ENCODE measurements at places on chromosomes 3 and 15.

GRCh38 chr3:186097317-186097662 is 11.6 kb downstream of the ETV5 start:
- DNase-seq, result no peak

DNA sequence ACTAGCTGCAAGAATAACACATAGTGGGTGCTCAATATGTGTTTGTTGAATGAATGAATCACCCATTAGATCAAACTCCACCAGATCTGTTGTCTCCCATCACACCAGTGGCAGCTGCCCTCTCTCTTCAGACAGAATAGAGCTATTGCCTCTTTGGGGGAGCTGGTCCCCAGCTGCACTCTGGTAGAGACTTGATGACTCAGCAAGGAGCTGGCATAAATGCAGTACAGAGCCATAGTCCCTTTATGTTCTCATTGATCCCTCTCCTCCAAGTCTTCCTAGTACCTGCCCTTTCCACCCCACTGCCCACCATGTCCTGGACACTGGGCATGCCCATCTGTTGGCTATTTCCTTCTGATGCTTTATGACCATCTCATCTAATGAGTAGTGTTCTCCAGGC is 361.9 kb downstream of the LRTM1 start:
- no peak for DNase-seq

DNA sequence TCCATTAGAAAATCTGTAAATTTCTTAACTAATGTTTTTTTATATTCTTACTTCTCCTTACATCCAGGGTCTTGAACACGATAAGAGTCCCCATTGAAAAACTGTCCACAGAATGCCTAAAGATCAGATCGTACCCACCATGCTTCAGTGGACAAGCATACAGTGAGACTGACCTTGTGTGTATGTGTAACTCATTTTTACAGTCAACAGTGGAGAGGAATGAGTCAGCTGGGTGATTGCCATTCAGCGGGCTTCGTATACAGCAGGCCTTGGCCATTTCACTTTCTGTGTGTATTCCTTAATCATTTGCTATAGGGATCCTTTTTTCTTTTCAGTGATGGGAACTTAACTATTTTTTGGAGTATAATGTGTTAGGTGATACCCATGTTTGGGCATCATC is 10.6 kb downstream of the PARP14 start:
- DNase-seq, result no peak

GRCh38 chr3:64998317-64998716 is 310.5 kb upstream of the ADAMTS9 start:
- DNase-seq, result no peak

DNA sequence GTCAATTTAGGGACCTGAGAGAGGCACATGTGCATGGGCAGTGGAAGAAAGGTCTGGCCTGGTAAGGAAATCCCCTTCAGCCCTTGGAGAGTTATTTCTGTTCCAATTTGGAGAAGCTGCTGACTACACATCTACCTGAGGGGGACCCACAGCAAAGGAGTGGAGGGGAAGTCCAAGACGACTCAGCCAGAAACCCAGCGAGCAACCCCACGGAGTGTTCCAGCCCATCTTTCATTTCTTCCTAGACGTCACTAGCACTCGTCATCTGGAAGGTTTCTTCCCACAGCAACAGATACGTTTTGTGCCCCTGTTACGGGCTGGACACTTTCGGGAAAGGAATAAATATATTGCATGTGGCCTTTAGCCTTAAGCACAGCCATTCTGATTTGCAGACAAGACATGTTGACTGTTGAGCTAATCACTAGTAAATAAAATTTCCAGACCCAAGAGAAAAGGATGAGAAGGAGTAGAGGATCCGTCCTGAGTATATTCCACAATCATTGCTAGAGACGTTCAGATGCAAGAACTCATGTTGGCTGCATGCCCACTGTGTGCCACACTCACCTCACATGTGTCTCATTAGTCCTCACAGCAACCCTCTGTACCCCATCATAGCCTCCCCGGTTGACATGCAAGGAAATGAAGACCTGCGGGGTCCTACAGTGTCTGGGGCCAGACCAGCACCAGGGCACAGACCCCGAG is 7.8 kb upstream of the FAM174B start:
- no peak for DNase-seq

DNA sequence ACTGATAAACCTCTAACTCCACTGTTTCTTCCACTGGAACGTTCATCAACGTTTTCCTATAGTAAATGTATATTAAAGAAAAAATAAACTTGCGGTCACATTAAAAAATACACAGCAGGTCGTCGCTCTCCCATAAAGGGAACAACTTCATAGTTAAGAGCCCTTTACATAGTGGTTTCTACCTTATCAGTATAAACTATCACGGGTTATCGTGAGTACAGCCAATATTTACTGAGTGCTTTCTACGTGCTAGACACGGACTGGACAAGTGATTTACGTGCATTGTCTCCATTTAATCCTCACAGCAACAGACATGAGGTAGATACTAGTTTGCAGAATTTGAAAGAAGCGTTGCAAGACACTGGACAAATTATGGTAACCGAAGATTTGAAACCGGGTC is 964 bp upstream of the TASOR start:
- DNase-seq, result no peak

- DNase-seq, result no peak
Observed at GRCh38 chr3:107796791-107797190, 274.0 kb downstream of the BBX start.

- no peak for DNase-seq
Observed at GRCh38 chr3:195834675-195835583, 23.2 kb upstream of the MUC4 start.

- no peak for DNase-seq
Observed at GRCh38 chr3:172329070-172329469, 119.2 kb downstream of the GHSR start.

- no peak for DNase-seq
Observed at GRCh38 chr3:125129512-125129997, 73.8 kb upstream of the HEG1 start.

DNA sequence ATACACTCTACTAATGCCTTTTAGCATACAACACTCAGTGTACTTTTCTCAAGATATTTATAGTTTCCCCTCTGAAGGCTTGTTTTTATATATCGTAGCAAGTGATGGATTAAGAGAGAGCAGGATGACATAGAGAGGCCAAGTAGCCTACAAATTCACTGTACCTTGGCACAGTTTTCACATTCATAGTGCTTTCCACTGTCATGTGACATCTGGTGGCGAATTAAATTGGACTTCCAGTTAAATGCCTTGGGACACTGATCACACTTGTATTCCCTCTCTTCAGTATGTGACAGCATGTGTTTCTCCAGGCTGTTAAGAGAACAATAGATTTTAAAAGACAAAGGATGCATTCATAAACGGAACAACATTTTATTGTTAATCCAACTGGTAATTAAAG is 541.1 kb downstream of the MECOM start:
- no peak for DNase-seq

DNA sequence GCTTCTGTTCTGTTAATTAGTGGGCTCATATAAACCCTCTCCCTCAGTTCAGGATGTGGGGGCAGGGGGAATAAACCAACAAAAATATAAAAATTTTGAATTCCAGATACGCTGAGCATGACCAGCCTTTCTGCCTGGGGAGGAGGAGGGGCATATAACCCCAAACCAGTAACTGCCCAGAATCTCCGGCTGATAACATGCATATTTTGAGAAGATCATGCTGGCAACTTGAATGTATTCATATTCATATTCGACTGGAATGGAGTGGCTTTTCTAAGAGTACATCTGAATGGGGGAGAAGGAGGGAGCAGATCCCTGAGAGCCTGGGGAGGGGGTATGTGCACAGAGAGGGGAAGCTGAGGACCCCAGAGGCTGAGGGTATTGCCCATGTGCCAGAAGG is 54.5 kb upstream of the LCTL start:
- no peak for DNase-seq

- no peak for DNase-seq
Observed at GRCh38 chr15:33001926-33002325, 192.6 kb downstream of the FMN1 start.

DNA sequence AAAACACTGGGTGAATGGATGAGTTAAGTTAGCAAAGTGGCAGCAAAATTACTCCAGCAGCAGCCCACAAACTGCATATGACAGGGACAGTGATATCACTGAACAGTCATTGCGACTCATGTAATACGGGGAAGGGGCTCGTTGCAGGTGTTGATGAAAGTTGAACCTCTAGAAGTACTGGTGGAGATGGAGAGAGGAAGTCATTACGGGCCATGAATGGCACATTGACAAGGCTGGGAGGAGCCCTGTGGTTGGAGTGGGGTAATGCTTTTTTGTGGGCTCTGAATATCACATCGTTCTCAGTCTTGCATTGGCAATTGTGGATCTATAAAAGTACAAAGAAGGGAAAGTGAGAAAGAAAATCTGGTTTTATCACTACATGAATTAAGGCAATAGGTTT is 278.1 kb downstream of the ZPLD1 start:
- DNase-seq, result no peak

DNA sequence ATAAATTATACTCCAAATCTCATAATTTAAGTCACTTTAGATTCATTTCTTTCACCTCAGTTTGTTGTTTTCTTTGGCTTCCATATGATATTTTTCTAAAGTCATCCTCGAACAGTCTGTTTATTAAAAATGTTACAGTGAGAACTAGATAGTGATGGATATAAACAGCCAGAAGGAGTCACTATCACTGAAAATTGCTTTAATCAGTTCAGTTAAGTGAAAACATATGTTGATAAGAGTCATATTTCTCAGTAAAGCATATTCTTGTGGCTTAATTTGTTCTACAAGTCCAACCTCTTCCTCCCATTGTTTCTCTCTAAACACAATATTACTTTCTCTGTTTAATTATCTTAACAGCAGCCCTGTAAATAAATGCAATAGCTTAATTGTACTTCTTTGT is 427.5 kb upstream of the ALCAM start:
- DNase-seq, result no peak

GRCh38 chr15:97944724-97945123 is 15.8 kb upstream of the ARRDC4 start:
- DNase-seq, result no peak

DNA sequence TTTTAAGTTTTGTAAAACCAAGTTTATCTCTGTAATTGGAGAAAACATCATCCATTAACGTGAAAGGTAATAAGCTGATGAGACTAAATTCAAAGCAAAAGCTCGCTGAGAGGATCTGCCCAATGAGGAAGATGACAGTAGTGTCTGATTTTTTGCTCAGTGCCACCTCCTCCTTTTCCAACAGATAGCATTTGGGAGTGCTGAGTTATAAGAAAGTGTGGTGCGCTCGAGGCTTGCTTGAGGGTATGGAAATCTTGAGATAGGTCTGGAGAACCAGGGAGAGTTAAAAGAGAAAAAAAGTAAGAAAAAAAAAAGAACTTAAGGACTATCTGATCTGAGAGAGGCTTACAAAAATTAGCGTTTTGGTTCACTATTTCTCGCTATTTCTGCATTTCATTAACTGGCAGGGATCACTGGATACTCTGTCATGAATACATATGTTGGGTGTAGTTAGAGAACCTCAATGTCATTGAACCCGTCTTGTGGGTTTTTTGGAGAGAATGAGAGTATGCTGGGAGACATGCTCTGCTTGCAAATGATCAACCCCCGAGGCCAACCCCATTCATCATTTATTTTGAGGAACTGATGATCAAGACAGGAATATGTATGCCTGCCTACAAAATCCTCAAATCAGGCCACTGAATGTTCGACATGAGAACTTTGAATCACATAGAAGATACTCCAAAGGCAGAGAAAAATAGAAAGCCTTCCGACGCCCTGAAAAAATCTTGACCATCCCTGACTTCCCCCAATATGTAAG is 973 bp upstream of the USP13 start:
- no peak for DNase-seq

DNA sequence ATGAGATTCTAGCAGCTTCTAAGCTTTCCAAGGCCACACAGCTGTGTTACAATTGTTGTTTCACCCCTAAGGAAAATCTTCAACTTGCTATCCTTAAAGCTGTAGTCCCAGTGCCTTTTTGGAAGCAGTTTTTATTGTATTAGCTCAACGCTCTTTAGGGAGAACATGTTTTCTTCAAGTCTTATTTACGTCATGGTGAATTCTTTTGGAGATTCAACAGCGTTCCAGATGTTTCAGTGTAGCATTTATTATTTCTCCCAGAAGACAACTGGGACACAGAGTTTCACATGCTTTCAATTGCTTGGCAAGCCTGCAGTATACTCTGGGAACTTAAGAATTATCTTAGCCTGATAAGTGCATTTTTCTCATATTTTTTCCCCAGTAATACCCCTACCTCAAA is 888.3 kb downstream of the PLOD2 start:
- DNase-seq, result no peak

Measured in stimulated activated CD8-positive, alpha-beta memory T cell treated with anti-CD3 and anti-CD28 coated beads, Interleukin-4, amount 100 ng/mL, for 4 hours (primary cell).